Heart left ventricle (tissue), 16 donors: ENCODE measurements at places on chromosomes 6 and 20. TPM values are rescaled to one million over a fixed set of nuclear protein-coding genes. Genes with fewer than 3 reads are reported as not detected.

The HINT3 gene
- total RNA-seq = 26.3 TPM

DNA sequence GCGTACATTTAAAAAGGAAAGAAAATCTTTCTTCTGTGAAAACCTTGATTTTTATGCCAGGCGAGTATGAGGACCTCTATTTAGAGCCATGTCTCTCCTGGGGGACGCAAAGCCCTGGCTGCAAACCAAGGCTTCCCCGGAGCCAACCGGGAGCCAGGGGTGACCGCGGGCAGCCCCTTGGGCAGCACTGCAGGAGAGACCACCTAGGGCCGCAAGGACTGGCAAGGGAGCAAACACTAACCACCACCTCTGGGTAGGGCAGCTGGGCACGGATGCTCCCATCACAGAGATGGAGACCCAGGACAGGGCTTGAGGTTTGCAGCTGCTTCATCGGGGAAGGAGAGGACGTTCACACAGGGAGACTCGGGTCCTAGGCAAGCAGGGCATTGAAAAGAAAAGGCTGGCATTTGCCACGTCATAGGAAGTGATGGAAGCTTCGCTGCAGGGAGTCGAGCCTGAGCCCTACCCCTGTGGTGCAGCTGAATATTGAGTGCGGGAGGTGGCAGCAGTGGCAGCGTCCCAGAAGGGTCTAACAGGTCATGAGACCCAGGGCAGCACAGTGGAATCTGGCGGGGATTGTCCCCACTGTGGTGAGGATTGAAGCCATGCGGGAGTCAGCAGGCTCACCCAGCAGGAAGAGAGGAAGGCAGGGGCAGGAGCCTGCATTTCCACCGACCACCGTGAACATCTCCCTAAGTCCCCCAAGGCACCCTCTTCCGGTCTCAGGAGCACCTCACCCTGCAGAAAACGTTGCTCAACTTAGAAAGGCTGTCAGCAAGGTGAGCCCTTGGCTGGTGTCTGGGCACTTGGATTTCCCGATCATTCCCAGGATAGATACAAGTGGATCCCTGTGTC lies 156.2 kb upstream of the CST7 start:
- H3K27me3 ChIP-seq = peaks cover 9% of the 10 kb centered on the region
- no peak overlapping the region for H3K27ac ChIP-seq
- no peaks in the 10 kb centered on the region for H3K36me3 ChIP-seq
- no peak for DNase-seq

GRCh38 chr6:17417817-17418216 lies 24.4 kb downstream of the CAP2 start:
- H3K4me1 ChIP-seq = peaks cover 26% of the 10 kb centered on the region
- peak overlapping the region; percentile 88 for H3K27ac ChIP-seq
- no peak for DNase-seq
- H3K36me3 ChIP-seq = no peaks in the 10 kb centered on the region

GRCh38 chr6:155224618-155225017 lies 39.2 kb upstream of the CLDN20 start:
- no peak for DNase-seq
- H3K4me1 ChIP-seq = no peaks in the 10 kb centered on the region
- H3K36me3 ChIP-seq = no peaks in the 10 kb centered on the region
- H3K27me3 ChIP-seq = no peaks in the 10 kb centered on the region
- H3K27ac ChIP-seq = no peak overlapping the region

DNA sequence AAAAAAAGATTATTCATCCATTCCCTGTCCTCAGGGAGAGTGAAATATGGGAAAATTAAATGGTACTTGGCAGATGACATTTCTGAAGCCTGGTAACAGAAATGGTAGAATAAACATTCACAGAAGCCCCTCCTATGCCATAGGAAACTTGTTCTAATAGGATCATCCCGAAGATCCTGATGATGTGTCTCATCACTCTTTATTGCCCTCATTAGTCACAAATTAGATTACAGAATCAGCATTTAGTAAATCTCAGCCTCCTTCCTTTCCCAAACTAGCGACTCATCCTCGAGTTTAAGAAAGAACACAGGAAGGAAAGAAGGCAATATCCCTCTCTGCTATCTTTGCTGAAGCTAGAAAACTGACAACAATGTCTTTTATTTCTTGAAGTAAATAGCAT lies 154.4 kb downstream of the TMEM200A start:
- H3K27ac ChIP-seq = no peak overlapping the region
- no peaks in the 10 kb centered on the region for H3K4me1 ChIP-seq
- H3K36me3 ChIP-seq = no peaks in the 10 kb centered on the region

- no peaks in the 10 kb centered on the region for H3K4me1 ChIP-seq
- no peak for DNase-seq
- H3K27ac ChIP-seq = no peak overlapping the region
- peaks cover 23% of the 10 kb centered on the region for H3K27me3 ChIP-seq
- H3K36me3 ChIP-seq = no peaks in the 10 kb centered on the region
These were observed 20.1 kb upstream of the MTCL3 start for GRCh38 chr6:127539272-127539671.

DNA sequence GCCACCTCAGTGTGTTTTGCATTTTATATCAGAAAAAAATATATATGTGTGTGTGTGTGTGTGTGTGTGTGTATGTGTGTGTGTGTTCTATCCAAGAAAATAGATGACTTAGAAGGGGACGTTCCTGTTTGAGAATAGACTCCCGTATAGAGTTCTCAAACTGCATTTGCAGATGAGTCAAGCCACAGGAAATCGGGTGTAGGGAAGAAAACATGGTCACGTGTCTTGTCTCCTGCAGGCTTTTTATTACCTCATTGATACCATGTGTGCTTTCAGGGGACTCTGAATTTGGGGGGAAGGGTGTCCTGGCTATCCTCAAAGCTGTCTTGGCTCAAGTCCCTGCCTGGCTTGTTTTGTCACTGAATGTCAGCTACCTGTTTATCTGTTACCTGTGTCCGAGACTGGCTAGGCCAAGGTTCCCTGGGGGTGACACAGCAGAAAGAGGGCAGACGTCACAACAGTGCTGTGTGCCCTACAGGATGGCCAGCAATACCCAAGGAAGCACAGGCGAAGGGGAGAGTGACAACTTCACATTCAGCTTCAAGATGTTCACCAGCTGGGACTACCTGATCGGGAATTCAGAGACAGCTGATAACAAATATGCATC lies 55.7 kb upstream of the NOP56 start:
- H3K36me3 ChIP-seq = no peaks in the 10 kb centered on the region
- no peaks in the 10 kb centered on the region for H3K4me1 ChIP-seq
- H3K4me3 ChIP-seq = no peak overlapping the region
- no peak for DNase-seq

- DNase-seq = no peak
- peaks cover 35% of the 10 kb centered on the region for H3K4me1 ChIP-seq
- H3K27me3 ChIP-seq = no peaks in the 10 kb centered on the region
- H3K27ac ChIP-seq = no peak overlapping the region
- no peak overlapping the region for H3K4me3 ChIP-seq
These were observed 295.5 kb downstream of the PLCB1 start for GRCh38 chr20:8427419-8428040.

The SNX5 gene
- total RNA-seq = 62.8 TPM

- no peak for DNase-seq
- no peaks in the 10 kb centered on the region for H3K36me3 ChIP-seq
- no peak overlapping the region for H3K27ac ChIP-seq
These were observed 28.8 kb upstream of the GGTLC1 start for GRCh38 chr20:24017458-24017755.

- H3K4me3 ChIP-seq = peak overlapping the region; percentile 71
- peak overlapping the region; percentile 96 for H3K27ac ChIP-seq
- no peaks in the 10 kb centered on the region for H3K27me3 ChIP-seq
- H3K4me1 ChIP-seq = peaks cover 18% of the 10 kb centered on the region
These were observed 657 bp upstream of the LTV1 start for GRCh38 chr6:143842461-143842901.
